ENCODE measurements at places on chromosomes 7 and 10.

DNA sequence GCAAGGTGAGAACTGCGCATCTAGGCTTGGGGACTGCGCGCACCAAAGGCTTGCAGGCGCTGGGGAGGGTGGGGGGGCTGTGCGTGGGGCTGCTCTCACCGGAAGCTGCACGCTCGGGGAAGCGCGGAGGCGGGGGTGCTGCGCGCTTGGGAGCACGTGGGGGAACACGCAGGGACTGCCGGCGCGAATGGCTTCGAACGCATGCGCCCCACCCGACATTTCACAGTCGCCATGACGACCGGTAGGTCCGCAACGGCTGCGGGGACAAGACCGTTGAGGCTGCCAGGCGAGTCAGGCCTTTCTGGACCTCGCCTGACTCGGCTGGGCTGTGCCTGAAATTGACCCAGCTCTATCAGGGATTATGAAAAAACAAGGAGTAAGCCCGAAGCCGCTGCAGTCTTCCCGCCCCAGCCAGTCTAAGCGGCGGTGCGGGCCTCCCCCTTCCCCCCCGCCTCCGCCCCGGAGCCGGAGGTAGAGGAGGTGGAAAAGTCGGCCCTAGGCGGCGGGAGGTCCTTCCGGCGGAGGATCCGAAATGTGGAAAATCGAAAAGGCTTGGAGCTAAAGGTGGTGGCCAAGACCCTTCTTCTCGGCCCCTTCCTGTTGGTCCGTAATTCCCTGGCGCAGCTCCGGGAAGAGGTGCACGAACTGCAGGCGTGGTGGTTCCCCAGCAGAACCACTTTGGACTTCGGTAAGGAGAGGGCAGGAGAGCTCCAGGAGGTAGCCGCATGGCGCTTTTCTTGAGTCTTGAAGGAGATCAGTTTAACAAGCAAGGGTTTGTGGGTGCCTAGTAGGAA is 34.9 kb upstream of the STEAP1 start:
- ATAC-seq = no peak

GRCh38 chr10:30631188-30631587 is 1.6 kb upstream of the LYZL2 start:
- no peak for ATAC-seq

DNA sequence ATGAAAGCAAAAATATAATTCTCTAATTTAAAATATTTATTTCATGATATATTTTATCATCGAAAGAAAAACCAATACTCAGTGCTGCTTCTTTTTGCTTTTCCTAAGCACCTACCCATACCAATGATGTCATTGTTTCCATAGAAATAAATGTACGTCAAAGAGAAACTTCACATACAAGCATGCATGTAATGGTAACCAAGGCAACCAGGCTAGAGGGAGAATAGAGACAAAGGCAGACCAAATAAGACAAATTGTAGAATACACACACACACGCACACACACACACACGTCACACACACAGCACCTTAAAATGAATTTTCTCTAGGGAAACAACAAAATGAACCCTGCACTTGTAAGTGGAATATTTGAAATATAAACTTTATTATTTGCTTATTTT is 75.5 kb downstream of the MACC1 start:
- ATAC-seq = no peak

GRCh38 chr7:112262855-112263487 is 56.5 kb downstream of the ZNF277 start:
- no peak for ATAC-seq

GRCh38 chr10:12250181-12250580 is 54.2 kb downstream of the CDC123 start:
- no peak for ATAC-seq

DNA sequence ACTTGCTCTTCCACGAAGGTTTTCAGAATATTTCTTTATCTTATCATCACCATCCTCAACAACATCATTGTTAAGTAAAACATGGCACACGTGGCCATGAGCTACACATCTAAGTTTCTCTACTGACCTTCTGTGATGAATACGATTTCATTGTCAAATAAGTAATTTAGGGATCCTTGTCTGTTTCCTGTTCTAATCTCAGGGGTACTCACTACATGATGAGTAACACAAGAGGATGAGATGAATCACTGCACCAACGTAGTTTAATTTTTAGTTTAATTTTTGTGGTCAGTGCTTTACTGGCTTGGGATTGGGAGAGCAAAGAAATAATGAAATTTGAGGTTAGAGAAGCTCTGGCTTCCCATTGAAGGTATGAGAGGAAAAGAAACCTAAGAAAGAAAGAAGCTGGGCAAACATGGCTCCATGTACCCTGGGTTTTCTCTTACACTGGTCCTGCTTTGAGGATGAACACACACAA is 461.9 kb upstream of the KLF6 start:
- ATAC-seq = peak; percentile 74

DNA sequence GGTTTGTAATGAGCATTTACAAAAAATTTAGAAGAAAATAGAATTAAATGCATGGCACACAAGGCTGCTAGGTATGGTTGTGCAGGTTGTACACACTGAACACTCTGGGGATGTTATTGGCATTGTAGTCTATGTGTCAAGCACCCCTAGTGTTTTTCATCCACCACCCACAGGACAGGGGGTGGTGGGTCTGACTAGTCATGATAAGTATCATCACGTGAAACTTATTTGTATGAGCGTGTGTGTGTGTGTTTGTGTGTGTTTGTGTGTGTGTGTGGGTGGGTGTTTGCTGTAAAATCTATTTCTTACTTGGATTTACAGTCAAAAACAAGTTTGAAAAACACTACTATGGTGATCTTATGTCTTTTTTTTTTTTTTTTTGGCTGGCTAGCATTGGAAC is 66.5 kb downstream of the MAP3K8 start:
- ATAC-seq = peak; percentile 50

DNA sequence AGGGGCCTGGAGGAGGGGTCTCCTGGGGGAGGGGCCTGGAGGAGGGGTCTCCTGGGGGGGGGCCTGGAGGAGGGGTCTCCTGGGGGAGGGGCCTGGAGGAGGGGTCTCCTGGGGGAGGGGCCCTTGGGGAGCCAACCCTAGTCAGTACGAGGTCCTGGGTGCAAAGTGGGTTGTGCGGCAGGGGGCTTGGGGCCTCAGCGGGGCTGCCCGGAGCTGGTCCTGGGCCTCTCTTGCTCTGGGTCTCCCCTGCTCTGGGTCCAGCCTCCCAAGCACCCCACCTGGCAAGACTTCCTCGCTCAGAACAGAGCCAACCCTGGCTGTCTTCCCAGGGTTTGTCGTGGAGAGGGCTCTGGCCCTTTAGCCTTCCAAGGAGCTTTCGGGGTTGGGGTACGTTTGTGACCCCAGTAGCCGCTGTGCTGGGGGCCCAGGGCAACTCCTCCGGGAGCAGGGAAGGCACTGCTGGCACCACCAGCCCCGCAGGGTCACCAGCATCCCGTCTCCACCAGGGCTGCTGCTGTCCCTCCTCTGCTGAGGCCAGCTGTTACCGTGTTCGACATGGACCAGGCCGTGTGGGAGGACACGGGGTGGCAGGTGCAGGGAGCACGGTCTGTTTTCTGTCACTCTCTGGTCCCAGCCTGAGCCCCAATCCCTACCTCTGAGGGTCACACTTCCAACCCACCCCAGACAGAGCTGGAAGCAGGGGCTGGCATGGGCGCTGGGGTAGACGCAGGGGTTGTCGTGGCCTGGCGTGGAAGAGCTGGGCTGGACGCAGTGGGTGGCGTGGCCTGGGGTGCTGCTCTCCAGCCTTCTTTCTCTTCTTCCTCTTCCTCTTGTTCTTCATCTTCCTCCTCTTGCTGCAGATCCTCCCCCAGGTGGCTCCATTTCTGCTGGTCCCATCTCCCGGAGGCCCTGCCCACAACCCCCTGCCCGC is 22.8 kb downstream of the PWWP2B start:
- no peak for ATAC-seq

- no peak for ATAC-seq
Observed at GRCh38 chr7:135975166-135975565, 2.0 kb downstream of the MTPN start.

- no peak for ATAC-seq
Observed at GRCh38 chr10:80410578-80411145, 2.3 kb downstream of the PRXL2A start.

DNA sequence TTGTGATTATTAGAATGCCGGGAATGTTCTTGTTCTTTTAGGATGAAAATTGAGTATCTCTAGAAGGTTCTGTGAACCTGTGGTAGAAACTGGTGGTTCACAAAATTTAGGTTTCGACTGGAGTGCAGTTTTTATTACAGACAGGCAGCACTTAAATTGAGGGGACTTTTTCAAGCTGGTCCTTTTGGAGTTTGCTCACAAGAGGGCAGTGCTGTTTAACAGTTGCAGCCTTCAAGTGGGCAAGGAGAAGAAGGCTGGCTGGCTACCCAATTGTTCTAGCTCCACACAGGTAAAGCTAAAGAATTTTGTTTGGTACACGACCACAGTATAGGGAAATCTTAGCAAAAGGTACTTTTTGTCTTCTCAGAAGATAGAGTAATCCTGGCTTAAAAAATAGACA is 233.6 kb downstream of the SNX13 start:
- peak; percentile 52 for ATAC-seq

DNA sequence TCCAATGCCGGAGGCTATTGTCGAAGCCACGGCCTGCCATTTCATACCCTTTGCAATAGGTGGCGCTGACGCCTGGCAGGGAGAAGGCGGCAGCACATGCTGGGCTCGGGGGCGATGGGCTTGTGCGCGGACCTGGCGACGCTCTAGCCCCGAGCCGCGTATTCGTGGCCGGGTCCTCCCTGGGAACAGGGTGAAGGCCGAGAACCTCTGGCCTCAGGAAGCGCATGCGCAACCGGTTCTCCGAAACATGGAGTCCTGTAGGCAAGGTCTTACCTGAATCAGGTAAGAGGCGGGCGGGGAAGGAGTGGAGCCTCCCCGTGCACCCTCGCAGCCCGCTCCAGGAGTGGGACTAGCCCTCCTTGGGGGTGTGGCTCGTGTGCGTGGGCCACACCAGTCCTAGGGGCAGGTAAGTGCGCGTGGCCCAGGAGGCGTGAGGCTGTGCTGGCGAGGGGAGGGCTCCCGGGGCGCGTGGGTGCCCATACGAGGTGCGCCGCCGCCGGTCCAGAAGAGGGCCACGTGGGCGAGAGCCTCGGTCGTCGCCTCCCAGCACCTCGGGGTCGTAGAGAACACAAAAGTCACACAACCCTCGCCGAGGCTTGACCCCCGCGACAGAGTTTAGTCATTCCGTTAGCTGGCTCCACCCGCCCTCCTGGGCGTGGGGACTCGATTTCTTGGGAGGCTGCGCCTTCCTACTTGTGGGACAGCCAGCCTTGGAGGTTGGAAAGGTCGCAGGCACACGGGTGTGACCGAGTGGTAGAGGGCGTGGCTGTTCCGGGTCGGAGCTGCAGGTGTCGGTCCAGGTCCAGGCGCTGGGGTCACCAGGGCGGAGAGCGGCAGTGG is 5.6 kb upstream of the MEST start:
- peak; percentile 72 for ATAC-seq

DNA sequence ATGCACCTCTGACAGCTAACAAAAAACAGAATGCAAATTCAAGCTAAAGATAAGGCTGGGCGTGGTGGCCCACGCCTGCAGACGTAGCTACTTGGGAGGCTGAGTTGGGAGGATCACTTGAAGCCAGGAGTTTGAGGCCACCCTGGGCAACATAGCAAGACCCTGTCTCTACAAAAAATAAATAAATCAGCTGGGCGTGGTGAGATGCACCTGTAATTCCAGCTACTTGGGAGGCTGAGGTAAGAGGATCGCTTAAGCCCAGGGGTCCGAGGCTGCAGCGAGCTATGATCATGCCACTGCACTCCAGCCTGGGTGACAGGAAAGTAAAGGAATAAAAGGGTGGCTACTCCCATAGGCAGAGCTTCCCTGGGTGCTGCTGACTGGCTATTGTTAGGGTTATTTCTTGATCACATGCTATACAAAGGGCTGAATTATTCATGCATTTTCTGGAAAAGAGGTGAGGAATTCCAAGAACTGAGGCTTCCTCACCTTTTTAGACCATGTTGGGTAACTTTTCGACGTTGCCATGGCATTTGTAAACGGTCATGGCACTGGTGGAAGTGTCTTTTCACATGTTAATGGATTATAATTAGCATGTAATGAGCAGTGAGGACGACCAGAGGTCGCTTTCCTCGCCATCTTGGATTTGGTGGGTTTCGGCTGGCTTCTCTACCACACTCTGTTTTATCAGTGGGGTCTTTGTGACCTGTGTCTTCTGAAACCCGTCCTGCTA is 6.9 kb upstream of the PSMG3 start:
- ATAC-seq = no peak

- no peak for ATAC-seq
Observed at GRCh38 chr7:7251742-7252141, 69.4 kb downstream of the C1GALT1 start.

- ATAC-seq = no peak
Observed at GRCh38 chr7:66739953-66740301, 606 bp upstream of the RABGEF1 start.

GRCh38 chr10:43857931-43858315 is 209.2 kb upstream of the ZNF32 start:
- no peak for ATAC-seq

- no peak for ATAC-seq
Observed at GRCh38 chr10:7544203-7544602, 122.6 kb downstream of the ITIH5 start.

DNA sequence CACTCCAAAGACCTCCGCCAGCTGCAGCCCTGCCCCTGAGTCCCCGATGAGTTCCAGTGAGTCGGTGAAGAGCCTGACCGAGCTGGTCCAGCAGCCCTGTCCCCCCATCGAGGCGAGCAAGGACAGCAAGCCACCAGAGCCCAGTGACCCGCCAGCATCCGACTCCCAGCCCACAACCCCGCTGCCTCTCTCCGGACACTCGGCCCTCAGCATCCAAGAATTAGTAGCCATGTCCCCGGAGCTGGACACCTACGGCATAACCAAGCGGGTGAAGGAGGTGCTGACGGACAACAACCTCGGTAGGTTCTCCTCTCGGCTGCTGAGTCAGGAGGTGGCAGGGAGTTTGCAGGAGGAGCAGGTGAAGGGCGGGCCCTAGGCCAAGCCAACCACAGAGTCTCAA is 59.3 kb upstream of the SH2B2 start:
- no peak for ATAC-seq

- ATAC-seq = no peak
Observed at GRCh38 chr10:87105446-87106124, 10.6 kb downstream of the SHLD2 start.

GRCh38 chr10:36736311-36736710 is 389.1 kb upstream of the ANKRD30A start:
- ATAC-seq = no peak

DNA sequence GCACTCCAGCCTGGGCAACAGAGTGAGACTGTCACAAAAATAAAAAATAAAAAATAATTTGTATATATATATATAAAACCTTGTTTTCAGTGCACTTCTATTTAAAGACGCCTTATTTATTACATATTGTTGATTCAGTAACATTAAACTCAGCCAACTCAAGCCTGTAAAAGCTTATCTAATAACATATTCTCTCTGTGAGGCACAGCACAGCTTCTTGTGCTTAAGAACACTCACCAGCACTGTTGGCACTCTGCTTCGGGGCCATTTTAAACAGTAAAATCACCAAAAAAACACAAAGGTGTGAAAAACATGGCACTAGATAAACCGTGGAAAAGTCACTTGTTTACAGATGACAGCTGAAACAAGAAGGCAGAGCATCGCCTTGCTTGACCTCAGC is 89.0 kb upstream of the C10orf90 start:
- no peak for ATAC-seq
